ENCODE measurements at places on chromosomes 2 and 18.

DNA sequence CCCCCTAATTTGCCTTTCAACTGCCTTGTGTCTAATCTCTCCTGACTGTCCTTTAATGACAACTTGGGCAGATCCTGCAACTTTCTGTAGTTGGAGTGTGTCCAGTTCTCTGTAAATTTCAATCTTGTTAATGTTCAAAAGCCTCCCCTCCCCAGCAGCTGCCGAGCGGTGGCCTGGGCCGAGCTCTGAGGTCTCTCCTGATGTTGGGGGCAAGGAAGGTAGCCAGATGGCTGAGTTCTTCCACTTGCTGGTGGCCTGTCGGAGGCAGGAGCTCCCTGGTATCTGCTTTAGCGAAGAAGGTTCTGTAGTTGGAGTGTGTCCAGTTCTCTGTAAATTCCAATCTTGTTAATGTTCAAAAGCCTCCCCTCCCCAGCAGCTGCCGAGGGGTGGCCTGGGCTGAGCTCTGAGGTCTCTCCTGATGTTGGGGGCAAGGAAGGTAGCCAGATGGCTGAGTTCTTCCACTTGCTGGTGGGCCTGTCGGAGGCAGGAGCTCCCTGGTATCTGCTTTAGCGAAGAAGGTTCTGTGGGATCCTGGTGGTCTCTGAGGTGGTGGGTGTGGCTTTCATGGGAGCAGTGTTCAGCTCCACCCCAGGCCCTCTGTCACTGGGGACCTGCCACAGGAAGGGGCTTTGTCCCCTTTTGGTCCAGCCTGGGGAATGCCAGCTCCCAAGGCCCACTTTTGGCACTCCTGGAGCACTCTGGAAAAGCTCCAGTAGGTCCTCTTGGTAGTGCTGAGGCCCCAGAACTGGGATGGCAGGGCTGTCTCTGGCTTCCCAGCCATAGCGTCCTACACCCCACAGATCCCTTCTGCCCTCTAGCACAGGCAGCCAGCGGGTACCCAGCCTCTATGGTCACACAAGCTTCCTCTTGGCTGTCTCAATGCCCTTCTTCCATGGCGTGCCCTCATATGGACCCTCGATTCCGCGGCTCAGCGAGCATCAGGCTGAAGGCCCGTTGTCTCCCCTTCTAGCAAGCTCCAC lies 211.9 kb downstream of the ALPK2 start:
- no peak for DNase-seq

- no peak for DNase-seq
Measured at GRCh38 chr2:142987044-142987443, 109.6 kb downstream of the KYNU start.

- DNase-seq, result no peak
Measured at GRCh38 chr2:88687384-88687783, 4.1 kb upstream of the RPIA start.

DNA sequence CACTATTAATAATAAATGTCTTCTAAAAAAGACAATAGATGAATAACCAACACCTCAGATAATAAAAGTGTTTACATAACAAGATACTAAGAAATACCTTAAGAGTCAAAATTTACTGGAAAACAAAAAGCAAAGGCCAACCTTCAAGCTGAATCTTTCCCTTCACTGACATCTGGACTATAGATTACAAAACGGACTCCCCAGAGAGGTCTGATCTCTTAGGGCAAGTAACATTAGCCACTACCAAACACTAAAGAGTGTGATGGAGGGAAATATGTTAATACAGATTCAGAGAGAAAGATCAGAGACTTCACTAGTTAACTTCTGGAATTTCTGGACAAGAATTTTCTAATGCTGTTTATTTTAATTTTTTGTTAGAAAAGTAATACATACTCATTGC lies 13.9 kb downstream of the CLASP1 start:
- DNase-seq, result no peak

DNA sequence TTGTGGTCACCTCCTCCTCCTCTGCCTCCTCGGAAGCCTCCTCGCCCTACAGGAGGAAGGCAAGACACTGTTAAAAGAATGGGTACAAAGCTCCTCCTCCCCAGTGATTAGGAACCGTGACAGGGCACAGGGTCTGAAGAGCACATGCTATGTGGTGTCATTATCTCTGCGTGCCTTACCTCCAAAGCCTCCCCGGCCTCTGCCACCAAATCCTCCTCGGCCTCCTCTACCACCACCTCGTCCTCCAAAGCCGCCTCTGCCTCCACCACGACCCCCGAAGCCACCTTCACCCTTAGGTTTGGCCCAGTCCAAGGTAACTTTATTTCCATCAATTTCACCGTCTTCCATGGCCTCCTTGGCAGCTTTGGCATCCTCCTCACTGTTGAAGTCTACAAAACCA lies 9.1 kb downstream of the NCL start:
- DNase-seq, result no peak

DNA sequence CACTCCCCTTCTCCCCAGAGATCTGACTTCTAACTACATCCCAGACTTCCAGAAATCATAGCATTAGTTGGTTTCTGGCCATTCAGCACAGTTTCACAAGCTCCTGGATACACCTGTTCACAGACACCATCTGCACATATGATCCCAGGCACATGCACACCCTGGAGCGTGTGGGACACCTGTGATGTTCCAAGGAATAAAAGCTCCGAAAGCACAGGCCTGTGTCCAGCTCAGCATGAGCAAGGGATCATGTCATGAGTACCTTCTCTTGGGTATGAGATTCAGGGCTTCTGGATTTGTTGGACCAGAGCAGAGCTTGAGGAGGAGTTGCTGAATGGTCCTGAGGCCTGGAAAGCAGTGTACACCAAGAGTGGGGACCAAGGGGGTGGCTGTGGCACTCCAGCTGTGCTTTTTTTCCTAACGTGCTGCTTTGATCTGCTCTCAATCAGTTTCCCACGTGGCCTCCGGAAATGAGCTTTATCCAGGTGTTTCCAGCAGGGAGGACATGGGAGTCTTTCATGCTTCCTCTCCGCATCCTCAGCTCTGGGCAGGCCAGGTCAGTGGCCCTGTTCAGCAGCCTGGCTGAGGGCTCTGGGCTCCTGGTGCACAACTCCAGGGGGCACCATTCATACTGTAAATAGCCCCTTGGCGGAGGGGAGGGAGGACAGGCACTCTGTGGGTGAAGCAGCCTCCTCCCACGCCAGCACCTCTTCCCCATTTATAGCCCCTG lies 1.8 kb downstream of the DYSF start:
- no peak for DNase-seq

GRCh38 chr18:68714366-68714711 lies 569 bp downstream of the TMX3 start:
- DNase-seq, result no peak

DNA sequence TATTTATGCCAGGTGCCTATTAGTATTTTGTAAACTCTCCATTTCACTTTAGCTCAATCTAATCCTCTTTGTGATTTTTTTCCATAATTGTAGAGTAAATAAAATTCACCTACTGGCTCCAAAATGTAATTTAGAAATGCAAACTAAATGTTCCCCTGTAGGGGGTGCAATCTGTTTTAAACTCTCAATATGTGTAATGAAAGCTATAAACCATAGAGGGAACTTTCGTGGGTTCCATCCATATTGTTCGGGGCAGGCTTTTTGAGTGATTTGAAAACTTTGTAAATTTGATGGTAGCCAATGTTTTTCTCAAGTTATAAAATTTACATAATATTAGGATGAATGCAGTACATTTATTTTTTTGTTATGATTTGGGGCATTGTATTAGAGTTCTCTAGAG lies 49.4 kb downstream of the TSPYL6 start:
- no peak for DNase-seq

- no peak for DNase-seq
Measured at GRCh38 chr2:131493199-131493968, 1.2 kb upstream of the MZT2A start.

DNA sequence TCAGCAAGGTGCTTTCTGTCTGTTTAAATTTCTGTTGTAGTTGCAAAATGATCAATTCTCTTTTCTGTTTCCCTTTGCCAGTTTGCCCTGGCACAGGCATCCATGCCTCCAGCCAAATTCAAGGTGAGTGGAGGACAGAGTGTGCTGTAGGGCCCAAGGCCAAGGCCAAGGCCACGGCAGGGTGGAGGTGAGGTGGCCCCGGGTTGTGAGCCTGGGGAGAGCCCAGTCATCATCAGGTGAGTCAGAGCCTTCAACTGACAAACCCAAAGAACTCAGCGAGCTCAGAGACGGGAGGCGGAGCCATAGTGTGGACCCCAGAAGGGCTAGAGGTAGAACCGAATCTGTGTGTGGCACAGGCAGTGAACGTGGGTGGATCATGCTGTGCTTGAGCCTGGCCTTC lies 55.7 kb downstream of the BCL2L11 start:
- DNase-seq, result no peak

DNA sequence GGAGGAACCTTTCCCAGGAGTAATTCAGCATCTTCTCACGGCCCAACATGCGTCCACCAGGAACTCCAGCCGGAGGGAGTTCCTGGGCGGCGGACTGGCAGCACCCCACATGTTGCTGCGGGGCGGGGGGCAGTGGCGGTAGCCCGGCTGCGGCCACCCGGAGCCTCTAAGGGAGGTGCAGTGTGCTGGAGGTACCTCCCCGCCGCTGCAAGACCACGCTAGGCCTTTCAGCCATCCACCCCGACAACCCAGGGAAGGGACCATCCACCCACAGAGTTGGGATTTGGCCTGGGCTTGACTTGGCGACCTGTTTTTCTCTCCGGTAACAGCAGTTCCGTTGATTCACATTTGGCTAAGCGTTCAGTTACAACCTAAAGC lies 625 bp downstream of the LYPD6 start:
- no peak for DNase-seq

- DNase-seq, result no peak
Measured at GRCh38 chr2:11158916-11159573, 3.8 kb downstream of the SLC66A3 start.

DNA sequence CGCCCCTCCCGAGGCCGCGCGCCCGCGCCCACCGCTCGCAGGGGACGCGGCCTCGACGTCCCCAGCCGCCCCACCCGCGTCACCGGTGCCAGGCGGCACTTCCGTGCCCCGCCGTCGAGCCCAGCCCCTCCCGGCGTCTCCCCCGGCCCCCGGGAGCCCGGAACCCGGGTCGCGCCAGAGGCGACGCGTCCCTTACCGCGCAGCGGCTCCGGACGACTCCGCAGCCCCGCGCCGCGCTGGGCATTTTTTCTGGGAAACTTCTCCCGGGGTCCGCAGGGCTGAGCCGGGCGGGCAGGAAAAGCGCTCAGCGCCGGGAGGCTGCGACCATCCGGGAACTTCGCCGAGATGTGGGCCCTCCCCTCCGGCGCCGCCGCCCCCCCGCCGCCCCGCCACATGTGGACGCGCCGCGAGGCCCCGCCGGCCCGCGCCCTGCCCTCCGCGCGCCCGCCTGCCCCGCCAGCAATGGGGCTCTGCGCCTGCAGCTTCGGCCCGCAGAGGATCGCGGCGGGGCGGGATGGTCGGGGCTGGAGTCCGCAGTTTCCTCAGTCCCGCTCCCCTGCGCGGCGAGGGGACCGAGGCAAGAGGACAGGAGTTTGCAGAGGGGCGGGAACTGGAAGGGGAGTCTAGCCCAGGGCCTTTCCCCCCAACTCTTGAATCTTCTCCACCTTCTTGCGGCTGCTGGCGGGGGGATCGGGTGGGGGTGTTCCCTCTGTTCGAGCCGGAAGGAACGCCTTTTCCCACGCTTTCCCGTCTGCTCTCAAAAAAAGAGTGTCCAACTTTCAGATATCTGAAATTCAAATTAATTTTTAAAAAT lies 81.5 kb downstream of the CHRNA1 start:
- DNase-seq, result peak; percentile 46

Measured in stimulated activated CD4-positive, alpha-beta T cell treated with anti-CD3 and anti-CD28 coated beads, Interleukin-1b, Interleukin-23, amount 100 ng/mL, for 48 hours (primary cell).